Ovary (tissue), 10 donors: ENCODE measurements at places on chromosomes 7 and 10. TPM values are rescaled to one million over a fixed set of nuclear protein-coding genes. Genes with fewer than 3 reads are reported as not detected.

DNA sequence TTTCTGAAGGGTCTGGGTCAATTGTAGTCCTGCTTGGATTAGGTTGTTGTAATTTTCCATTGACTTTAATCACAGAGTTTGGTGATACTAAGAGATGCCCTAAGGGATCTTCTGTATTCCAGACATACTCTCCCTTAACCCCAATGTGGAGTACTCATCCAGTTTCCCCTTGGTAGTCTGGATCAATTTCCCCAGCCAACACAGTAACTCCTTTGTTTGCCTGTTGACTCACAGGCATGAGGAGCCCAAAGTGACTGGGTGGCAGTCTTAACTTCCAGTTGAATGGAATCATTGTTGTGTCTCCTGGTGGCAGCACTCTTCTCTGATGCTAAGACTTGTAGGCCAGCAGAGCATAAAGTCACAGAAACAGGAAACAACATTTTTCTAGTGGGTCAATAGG is 41.5 kb upstream of the PIK3CG start:
- DNase-seq, result no peak

LRRC4 gene
- 2.8 TPM for total RNA-seq

DNA sequence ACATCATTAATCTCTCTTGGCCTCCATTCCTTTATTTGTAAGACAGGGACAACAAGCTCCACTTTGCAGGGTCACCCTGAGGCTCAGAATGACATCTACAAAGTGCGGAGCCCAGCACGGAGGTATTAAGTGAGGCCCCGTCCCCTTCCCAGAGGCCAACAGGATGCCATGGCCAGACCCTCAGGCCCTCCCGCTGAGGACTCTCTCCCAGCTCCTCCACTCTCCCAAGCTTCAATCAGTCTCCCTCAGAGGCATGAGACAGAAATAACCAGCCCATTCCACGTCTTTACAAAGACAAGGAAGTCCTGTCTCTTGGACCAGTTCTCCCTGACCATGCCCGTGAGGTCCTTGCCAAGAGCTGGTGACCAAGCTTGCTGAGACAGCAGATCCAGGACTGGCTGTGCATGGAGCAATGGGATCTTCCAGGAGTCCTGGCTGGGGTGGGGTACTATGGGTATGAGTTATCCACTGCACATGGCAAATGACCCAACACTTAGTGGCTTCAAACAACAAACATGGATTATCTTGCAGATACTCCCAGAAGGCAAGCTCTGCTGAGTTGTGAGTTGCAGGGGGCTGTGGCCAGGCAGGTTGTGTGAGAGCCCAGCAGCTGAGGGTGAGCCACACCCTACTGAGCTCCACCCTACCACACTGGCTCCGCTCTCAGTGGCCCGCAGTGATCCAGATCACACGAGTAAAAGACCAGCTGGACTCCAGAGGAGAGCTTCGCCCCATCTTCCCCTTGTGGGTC is 4.3 kb upstream of the PPIF start:
- peak; percentile 12 for DNase-seq

DNA sequence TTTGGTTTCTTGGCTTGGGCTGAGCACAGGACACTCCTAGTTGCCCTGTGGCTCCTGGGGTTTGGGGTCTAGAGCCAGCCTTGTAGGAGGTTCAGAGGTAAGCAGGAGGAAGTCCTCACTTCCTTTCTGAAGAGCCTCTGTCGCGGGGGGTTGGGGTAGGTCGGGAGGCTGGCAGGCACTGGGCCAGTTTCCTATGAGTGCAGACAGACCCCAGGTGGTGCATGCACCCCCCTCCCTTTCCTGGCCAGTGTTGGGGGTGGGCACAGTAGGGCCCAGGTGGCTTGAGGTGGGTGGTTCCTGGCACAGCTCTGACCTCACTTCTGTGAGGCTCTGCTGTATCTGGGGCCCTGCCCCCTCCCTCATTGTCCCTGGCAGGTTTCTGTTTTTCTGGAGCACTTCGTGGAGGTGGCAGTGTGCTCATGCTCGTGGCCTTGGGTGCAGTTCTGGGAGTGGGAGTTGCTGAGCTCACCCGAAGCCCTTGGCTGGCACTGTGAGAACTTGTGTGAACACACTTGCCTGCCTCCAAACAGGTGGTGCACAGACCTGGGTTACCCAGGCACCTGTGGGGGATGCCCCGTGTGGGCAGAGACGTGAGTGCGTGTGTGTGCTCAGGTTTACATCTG is 1.8 kb downstream of the PALD1 start:
- DNase-seq, result no peak

- DNase-seq, result no peak
Observed at GRCh38 chr7:32025381-32026082, 44.7 kb downstream of the PDE1C start.

- DNase-seq, result peak; percentile 81
Observed at GRCh38 chr7:79820387-79820786, 314.2 kb upstream of the GNAI1 start.

KAT6B gene
- 52.1 TPM for total RNA-seq

GRCh38 chr7:542131-542712 is 22.6 kb upstream of the PDGFA start:
- DNase-seq, result no peak

MUC12 gene
- total RNA-seq, result 0.62 TPM

SYCE1 gene
- total RNA-seq, result 3.2 TPM

- no peak for DNase-seq
Observed at GRCh38 chr10:87635498-87636312, 24.0 kb upstream of the PAPSS2 start.

DNA sequence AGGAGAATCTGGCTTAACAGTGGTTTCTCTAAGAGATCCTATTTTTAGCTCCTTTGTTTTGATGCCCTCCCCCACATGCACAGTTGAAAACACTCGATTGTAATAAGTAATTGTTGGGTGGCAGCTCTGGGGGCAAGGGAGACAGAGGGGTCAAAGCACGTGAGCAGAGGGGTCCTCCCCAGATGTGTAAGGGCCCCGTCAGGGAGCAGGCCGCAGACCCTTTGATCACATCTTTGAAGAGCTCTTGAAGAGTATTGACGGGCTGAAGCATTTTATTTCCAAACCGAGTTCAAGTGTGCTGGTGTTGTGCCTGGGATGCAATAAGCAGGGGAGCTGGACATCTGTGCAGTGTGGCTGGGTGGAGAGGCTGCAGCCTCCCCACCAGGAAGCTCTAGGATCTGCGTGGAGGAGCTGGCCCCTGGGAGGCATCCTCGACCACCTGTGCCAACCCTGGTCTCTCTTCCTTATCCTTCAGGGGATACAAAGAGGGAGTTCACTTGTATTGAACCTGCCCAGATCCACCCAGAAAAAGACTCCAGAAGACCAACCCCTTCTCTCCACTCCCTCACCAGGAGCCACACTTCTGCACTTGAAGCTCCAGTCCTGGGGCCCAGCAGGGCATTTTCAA is 473.0 kb upstream of the MGMT start:
- DNase-seq, result no peak

GRCh38 chr10:16646181-16647059 is 124.7 kb upstream of the C1QL3 start:
- no peak for DNase-seq
